Activated B cell treated with CpG ODN at 0.5 μM for 24 hours (primary cell): ENCODE measurements at places on chromosomes 13 and 19. TPM values are rescaled to one million over a fixed set of nuclear protein-coding genes. Genes with fewer than 3 reads are reported as not detected.

DNA sequence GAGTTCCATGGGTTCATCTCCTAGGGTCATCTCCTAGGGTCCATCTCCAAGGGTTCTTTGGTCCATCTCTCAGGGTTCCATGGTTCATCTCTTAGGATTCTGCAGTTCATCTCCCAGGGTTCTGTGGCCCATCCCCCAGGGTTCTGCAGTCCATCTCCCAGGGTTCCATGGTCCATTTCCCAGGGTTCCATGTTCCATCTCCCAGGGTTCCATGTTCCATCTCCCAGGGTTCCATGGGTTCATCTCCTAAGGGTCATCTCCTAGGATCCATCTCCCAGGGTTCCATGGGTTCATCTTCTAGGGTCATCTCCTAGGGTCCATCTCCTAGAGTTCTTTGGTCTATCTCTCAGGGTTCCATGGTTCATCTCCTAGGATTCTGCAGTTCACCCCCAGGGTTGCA, 4.9 kb downstream of the TMEM59L start:
- DNase-seq: no peak

GRCh38 chr19:33811246-33811645, 14.6 kb downstream of the KCTD15 start:
- DNase-seq: no peak

The KASH5 gene
- 0.62 and 0.66 TPM in 2 replicates for total RNA-seq

The SULT2A1 gene
- not detected in 2 replicates for total RNA-seq

DNA sequence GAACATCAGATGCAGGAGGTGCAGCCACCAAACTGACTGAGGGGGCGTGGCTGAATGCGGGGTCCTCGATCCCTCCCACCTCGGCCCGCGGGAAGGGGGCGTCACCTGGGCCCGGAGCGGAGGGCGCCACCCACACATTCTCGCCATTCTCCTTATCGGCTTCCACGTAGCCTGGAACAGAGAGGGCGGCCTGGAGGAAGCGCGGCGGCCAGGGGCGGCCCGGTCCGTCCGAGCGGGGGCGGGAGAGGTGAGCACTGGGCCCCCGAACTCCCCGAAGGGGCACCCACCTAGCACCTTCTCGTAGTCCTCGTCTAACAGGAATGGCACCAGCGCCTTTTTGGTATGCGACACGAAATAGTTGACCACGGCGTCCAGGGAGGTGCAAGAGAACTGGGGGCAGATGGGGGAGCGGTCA, 11.8 kb downstream of the STAP2 start:
- no peak for DNase-seq

DNA sequence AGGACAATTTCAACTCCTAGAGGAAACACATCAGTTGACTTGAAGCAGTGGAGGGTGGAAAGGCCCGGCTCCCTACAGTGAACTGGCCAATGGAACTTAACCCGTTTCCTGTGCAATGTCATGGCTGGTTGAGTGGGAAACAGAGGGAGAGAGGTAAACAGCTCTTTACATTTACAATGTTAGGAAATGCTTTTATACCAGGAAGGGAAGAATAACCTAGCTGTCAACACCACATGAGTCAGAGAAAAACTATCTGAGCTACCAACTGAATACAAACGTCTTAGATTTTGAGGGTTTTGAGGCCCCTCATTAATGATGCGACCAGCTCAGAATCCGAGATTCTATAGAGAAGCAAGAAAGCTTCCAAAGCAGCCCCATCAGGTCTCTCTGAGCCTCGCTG, 36.7 kb downstream of the CARD8 start:
- DNase-seq: no peak

GRCh38 chr19:7595466-7596133, at the start of gene CAMSAP3:
CAMSAP3 (plus strand) TSS chr19:7595863; CDS start chr19:7596003, 140 bp downstream.
- DNase-seq: peak; percentile 50

The HSD17B14 gene
- 2.6 and 2.8 TPM in 2 replicates for total RNA-seq

DNA sequence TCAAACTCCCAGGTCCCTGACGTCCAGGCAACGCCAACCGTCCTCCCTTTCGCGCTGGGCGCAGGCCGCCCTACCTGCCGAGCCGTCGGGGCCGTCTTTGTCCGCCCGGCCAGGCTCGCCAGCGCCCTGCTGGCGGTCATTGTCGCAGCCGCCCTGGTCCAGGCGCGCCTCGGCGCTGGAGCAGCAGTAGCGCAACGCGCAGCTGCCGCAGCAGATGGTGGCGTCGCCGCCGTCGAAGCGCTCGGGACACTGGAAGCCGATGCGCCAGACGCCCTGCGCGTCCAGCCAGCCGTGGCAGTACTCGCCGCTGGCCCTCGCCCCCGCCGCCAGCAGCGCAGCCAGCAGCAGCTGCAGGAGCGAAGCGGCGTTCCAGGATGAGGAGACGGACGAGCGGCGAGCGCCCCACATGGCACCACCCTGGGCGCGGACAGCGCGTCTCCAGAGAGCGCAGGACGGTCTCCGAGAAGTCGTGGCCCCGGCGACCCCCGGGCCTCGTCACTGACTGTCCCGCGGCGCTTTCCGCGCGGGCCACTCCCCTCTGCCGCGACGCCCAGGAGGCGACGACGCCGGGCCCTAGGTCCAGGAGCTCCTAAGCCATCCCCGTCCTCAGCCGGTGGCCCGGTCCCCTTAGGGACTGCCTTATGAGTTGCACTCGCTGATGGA, 1.1 kb downstream of the SHISA2 start:
- no peak for DNase-seq
